Hippocampal formation (tissue), 2 donors: ENCODE measurements at places on chromosomes 5 and 9.
A peak's percentile ranks its signal among the peaks of the same experiment; 100 is the strongest.

GRCh38 chr5:53038196-53038847, 49.2 kb downstream of the ITGA2 start:
- no peak for DNase-seq

GRCh38 chr9:2227144-2227867, 212.2 kb downstream of the SMARCA2 start:
- DNase-seq, result no peak

DNA sequence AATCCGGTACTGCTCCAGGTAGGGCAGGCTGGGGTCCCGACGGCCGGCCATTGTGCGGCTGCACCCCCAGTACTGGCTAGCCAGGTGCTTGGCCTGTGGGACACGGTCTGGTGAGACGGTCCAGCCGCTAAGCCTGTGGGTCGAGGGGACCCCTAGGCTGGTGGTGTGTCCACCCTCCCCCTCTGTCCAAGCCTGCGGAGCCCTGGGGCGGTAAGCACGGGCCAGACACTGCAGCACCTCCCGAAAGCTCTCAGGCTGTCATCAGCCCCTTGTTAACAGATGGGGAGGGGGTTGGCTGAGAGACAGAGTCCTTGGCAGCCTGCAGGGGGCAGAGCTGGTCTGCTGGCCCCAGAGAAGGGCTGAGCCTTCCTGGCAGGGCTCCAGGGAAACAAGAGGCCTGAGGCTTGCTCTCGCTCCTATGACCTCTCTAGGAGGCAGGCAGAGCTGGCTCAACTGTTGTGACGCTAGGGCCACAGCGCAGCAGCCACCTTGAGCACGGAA, 11.8 kb upstream of the MRNIP start:
- no peak for DNase-seq

- no peak for DNase-seq
These were observed 166.6 kb downstream of the FANCC start for GRCh38 chr9:95150903-95151302.

DNA sequence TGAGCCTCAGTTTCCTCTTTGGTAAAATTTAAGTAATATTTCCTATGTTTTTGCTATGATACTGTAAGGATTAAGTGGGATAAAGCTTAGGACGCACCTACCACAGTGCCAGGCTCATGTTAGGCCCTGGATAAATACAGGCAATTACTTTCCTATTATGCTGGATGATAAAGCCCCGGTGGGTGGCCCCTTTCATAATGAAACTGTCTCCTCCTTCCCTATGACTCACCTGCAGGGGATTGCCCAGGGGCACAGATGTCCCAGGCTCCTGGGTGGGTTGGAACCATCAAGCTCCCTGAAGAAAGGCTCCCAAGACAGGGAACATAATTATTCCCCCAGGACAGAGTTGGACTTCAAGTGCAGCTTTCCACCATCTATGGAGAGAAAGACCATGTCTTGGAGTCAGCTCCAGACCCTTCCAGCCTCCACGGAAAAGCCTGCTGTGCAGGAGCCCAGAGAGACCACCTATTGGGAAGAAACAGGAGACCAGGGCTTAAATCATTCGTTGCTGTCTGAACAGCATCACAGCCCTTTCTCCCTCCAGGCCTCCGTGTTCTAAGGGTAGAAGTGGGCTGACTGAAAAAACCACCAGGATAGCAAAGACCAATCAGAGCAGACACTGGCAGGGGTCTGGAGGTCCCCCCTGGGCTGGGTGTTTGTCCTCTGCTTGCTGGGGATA, 43.2 kb upstream of the FOXE1 start:
- no peak for DNase-seq

GRCh38 chr5:65440456-65440855, 41.3 kb downstream of the ADAMTS6 start:
- no peak for DNase-seq

- DNase-seq, result no peak
These were observed 21.6 kb downstream of the FBXL7 start for GRCh38 chr5:15521381-15522186.

DNA sequence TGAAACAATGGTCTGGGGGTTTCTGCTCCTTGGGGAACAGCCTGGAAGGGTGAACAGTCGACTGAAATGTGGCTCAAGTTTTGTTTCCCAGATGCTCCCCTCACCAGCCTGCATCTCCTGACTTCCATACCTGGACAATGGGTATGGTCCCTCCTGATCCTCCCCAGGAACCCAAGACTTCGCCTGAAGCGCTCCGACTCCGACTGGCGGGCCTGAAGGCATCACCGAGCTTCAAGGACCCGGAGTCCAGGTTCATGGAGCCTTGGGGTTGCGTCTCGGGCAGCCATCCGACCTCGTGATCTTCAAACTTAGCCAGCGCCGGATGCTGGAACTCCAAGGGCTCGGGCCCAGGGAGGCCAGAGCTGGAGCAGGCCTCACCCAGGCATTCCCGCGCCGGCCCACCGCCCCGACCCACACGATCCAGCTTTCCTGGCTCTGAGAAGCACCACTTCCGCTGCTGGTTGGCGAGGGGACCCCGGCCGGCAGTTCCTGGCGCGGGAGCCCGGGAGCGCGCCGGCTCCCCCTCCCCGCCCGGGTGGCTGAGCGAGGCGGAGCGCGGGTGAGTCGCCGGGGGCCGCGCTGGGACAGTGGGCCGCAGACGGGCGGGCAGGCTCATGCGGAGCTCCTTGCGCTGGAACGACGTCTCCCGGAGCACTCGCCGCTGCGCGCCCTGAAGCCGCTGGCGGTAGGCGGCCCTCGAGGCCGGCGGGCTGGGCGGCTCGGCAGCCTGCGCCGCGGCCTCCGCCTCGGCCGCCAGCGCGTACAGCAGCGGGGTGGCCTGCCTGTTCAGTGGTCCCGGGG, 5.2 kb downstream of the SHROOM1 start:
- no peak for DNase-seq

DNA sequence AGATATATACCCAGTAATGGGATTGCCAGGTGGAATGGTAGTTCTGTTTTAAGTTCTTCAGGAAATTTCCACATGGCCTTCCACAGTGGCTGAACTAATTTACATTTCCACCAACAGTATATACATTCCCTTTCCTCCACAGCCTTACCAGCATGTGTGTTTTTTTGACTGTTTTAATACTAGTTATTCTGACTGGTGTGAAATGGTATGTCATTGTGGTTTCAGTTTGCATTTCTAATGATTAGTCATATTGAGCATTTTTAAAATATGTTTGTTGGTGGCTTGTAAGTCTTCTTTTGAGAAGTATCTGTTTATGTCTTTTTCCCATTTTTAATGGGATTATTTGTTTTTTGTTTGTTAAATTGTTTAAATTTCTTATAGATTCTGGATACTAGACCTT, 208.9 kb downstream of the CFAP90 start:
- no peak for DNase-seq

DNA sequence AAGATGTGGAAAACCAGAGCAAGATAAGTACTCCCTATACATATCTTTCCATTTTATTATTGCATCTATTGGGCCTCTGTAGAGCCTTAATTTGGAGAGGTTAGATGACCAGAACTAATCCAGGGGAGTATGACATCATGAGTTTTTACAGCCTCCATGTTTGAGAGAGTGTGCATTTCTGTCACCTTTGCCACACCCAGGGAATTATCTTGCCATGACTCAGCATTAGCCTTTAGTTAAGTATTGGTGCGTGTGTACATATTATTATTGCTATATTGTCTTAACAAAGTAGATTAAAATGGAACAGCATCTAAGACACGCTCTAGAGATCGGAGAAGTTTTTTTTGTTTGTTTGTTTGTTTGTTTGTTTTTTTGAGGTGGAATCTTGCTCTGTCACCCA, 27.6 kb downstream of the DIMT1 start:
- DNase-seq, result no peak

DNA sequence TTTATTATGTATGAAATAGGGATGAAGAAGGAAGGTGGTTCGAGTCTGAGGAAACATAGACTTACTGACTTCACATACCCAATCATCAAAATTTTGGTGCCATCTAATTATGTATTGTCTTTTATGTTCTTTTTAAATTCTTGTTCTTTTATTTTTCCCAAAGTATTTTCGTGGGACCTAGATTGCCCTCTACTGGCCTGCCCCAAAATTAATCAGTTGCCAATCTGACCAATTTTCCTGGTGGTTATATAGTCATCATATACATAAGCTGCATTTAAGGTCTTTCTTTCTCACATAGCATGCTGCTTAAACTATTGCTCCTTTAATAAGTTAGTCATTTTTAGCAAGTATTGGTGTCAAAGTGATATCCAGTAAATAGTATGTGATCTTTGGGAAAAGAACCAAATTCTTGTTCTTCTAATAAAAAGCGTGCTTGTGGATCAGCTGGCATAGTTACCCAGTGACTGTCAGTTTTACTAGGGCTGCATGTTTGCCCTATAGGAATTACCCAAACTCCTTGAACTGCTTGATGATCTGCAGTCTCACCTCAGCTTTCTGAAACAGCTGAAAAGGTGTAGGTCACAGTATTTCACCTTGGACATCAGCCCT, 223.5 kb downstream of the SH3GL2 start:
- peak; percentile 31 for DNase-seq

DNA sequence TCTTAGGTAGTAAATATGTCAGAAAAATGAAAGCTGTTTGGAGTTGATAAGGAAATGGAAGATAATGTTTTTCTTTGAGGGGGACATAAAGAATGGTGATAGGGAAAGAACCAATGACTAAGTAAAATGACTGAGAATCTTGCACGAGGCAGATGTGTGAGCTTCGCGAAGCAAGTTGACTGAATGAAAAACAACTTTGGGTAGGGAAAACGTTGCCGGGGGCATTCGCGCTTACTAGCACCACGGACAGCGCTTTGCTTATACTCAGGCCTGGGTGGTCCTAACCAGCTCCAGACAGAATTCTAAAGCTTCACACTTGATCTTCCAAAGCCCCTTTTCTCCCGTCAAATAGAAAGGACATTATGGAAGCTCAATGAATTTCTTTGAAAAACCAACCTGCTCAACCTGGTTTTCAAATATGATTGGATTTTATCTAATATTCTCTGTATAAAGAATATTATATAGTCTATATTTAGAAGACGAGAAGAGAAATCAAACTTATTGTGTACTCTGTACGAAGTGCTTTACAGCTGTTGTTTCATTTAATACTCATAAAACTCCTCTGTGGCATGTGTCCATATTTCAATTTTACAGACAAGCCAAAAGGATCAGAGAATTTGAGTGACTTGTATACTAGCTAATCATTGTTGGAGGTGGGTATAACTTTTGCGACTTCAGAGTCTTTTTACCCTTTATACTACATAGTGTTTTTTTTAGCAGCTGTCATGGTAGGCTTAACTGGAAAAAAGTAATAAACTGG, 1.9 kb upstream of the CDKN2B start:
- DNase-seq, result no peak

- no peak for DNase-seq
These were observed 612.0 kb upstream of the CLINT1 start for GRCh38 chr5:158470764-158471534.

GRCh38 chr5:131210151-131210510, 39.4 kb downstream of the LYRM7 start:
- DNase-seq, result no peak

GRCh38 chr5:179427032-179427675, 81.9 kb upstream of the ADAMTS2 start:
- DNase-seq, result no peak

- no peak for DNase-seq
These were observed 1.7 kb upstream of the PAX5 start for GRCh38 chr9:37035648-37036370.

DNA sequence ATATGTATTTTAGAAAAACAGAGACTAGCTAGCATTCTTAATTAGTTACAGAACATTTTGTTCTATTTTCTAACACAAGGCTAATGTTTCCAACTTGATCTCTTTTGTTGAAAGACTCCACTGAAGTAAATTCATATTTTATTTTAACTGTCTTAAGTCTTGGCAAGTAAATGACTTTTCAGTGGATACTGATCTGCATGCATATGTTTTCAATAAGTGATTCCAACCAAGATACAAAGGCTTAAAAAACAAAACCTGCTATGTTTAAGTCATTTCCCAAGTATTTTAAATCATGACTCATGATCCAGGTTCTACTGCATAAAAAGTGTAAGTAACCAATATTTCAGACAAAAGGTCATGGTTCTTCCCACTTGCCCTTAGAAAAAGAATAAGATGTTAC, 5.7 kb downstream of the CDO1 start:
- no peak for DNase-seq

DNA sequence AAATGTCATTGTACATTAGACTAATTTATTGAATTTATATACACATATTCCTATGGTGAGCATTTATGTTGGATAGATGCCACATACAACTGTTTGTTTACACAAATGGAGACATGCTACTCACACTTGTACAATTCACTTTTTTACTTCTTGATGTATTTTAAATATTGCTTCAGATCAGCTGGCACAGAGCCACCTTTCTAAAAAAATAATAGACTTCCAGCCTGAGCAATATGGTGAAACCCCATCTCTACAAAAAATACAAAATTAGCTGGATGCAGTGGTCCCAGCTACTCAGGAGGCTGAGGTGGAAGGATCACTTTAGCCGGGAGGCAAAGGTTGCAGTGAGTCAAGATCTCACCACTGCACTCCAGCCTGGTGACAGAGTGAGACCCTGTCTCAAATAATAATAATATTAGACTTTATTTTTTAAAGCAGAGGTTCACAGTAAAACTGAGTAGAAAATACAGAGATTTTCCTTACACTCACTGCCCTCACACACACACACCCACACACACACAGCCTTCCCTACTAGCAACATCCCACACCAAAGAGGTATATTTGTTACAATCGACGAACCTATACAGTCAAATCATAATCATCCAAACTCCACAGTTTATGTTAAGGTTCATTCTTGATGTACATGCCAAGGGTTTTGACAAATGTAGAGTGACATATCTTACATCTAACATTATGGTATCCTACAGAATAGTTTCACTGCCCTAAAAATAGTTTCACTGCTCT, 16.5 kb upstream of the ADRB2 start:
- DNase-seq, result no peak

DNA sequence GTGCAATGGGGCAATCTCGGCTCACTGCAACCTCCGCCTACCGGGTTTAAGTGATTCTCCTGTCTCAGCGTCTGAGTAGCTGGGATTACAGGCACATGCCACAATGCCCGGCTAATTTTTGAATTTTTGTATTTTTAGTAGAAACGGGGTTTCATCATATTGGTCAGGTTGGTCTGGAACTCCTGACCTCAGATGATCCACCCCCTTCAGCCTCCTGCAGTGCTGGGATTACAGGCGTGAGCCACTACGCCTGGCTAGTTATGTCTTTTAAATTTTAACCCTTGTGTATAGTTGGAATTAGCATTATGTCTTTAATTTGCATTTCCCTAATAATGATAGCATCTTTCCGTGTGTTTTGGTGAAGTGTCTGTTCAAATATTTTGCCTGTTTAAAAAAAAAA, 11.5 kb downstream of the GPBP1 start:
- DNase-seq, result no peak

GRCh38 chr9:16884952-16885513, 14.6 kb upstream of the BNC2 start:
- DNase-seq, result no peak

- no peak for DNase-seq
These were observed 70.3 kb upstream of the ADAMTS16 start for GRCh38 chr5:5069851-5070250.

DNA sequence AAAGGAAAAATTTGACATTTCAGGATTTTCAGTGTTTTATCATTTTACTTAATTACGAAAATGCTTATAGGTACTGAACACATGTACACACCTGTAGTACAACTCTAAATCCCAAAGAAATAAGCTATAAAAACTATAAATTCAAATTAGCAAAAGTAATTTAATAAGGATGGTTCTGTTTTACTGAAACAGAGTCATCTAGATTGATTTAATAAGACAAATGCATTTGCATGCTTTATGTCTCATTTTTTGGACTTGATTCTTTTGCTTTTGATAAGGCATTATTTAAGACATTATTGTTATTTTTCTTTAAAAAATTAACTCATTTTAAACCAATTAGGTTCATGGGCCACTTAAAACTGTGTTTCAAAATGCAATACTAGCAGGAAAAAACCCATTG, 201.2 kb downstream of the PIK3R1 start:
- no peak for DNase-seq

GRCh38 chr9:127537792-127538191, 74.3 kb upstream of the STXBP1 start:
- DNase-seq, result no peak
